ENCODE measurements at places on chromosomes 1 and 21.
A peak's percentile ranks its signal among the peaks of the same experiment; 100 is the strongest.

DNA sequence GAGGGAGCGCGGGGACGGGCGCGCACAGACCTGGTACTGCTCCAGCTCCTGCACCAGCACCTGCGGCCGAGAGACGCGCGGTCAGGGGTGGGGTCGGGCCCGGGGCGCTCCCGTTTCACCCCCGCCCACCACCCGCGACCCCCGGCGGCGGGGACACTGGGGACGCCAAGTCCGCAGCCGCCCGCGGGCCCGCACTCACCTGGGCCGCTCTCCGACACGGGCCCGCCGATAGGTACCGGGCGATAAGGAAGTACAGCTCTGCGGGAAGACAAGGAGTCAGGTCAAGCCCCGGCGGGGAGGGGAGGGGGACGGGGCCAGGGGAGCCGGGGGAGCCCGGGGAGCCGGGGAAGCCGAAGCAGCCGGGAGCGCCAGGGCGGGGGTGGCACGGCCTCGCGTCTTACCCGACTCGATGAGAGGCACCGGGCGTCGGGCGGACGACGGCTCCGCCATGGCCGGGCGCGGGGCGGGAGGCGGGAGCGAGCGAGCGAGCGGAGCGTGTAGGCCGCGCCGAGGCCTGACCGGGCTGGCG, 326 bp downstream of the BRWD1 start:
- peak; percentile 7 for DNase-seq

GRCh38 chr1:186899577-186899976, 70.8 kb downstream of the PLA2G4A start:
- no peak for DNase-seq

DNA sequence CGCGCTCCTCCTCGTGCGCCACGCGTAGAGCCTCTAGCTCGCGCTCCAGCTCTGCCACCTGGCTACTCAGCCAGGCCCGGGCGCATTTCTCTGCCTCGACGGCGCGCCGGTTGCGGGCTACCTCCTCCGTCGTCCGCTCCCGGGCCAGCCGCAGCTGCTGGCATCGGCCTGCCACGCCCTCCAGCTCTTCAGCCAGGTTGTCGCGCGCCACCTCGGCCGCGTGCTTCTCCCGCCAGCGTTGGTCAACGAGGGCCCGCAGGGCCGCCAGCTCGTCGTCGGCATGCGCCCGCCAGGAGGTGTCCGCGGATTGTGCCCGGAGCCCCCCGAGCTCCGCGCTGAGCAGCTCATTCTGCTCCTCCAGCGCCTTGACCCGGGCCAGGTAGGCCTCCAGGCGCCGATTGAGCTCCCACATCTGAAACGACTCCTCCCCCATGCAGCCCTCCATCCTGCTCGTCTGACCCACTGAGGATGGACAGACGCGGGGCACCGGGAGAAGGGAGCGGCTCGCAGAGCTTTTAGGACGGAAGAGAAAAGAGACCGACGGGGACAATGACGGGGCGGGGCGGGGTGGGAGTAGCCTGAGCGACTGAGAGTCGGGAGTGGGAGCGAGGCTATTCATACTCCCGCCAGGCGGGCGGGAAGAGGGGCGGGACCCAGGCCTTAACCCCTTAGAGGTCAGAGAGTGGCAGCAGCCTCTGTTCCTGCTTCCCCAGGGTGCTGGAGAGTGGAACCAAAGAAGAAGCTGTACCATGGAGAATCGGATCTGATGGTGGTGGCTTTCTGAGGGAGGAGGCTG, at the start of gene NES:
Gene NES (minus strand): TSS at position 588 of the 796 bp plus-strand sequence. CDS start 143 bp downstream, at position 445.
- DNase-seq, result peak; percentile 90

GRCh38 chr1:14782741-14783591, 184.5 kb downstream of the KAZN start:
- peak; percentile 31 for DNase-seq

GRCh38 chr21:21915816-21916215, 917.6 kb downstream of the NCAM2 start:
- DNase-seq, result no peak

DNA sequence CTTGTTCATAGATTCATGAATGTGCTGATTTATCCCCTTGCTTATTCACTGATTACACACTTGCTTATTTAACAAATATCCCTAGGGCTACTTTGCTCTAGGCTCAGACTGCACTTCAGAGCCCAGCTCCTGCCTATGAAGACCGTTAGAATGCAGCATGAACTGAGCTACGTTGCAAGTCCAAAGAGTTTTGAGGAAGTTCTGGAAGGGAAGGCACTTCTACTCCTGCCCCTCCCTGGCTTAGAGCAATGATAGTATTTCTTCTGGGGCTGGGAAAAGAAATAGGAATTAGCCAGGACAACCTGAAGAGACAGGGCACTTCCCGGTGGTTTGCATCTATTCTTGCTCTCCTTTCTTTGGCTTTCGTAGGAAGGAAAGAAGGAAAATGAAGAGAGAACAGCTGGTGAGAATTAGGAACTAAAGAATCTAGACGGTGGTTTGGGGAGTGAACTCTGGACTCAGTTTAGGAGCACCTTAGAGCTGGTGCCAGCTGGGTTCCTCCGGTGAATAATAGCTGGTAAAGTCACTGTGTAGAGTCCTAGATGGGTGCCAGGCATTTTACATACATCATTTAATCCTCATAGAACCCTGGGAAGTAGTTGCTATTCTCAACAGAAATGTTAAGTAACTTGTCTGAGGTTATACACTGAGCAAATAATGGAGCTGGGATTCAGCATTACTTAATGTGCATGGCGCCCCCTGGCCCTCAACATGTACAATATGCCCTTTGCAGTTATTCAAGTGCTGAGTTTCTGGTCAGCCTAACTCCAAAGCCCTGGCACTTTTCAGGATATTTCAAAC, 65.9 kb downstream of the NDUFS5 start:
- peak; percentile 81 for DNase-seq

DNA sequence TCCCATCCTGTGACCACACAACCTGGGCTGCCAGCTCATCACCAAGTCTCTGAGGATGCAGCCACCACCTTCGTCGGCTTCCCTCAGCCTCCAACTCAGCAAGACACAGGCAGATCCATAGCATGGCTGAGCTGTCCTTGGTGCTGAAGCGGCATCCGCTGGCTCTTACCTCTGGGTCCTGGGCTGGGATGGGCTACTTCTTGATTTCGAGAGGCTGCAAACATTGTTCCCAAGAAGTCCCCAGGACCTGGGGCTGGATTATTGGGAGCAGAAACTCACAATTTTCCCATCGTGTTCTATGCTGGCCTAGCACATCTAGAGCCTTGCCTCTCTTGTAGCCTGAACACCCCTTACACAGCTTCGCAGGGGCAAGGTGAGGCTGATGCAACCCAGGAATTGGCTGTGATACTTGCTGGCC, 24.9 kb upstream of the C1QA start:
- DNase-seq, result peak; percentile 66

DNA sequence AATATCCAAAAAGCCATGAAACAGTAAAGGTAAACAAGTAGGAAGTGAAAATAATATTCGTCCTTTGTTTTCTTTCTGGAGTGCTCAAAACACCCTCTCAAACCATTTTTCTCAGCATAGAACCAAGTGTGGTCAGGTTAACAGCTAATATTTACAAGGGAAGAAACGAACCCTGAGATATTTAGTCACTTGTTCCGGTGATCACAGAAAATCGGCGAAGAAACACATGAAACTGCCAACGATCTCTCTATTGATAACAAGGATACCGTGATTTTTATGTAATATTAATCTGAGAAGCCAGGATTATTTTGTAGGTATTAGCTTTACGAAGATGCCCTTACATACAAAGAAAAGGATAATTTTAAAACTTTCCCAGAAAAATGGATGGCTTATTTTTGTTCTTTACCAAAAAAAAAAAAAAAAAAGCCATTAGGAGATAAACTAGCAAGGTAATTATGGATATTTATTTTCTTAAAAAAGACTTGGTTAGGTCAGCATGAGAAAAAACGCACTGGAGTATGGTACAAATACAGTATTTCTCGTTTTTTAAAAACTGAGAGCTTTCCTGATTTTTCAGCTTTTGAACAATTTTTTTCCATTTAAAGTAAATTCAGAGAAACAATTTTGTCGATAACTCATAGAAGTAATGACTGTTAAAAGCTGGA, 107.3 kb upstream of the HNRNPU start:
- no peak for DNase-seq

DNA sequence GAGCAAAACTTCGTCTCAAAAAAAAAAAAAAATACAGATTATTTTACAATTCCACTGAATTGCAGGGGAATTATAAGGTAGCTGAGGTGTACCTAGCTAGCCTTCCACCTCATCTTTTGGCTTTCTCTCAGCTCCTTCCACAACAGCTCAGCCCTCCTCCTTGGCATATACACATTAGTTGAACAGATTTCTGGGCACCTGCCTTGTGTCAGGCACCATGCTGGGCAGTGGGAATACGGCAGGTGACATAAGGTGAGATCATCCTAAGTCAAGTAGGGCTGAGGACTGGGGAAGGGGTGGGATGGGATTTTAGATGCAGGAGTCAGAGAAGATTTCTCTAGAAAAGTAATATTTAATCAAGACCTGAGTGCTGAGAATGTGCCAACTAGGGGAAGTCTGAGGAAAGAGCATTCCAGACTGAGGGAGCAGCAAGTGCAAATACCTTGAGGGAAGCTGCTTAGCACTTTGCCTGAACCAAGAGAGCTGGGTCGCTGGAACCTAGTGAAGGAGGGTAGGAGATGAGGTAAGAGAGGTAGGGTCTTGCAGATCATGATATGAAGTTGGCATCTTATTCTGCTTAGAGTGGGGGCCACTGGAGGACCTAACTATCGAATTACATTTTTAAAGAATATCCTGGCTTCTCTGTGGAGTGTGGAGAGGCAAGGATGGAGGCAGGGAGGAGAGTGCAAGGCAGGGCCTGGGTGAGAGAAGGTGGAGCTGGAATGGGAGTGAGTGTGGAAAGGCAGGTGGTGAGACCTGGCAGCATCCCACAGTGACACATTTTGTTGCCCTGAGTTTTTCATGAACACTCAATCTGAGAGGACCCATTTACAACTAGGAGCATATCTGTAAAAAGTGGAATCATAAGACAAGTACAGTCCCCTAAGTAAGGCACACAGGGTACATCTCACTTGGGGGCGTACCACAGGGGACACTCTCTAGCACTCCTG, 28.2 kb downstream of the LAMC2 start:
- no peak for DNase-seq

DNA sequence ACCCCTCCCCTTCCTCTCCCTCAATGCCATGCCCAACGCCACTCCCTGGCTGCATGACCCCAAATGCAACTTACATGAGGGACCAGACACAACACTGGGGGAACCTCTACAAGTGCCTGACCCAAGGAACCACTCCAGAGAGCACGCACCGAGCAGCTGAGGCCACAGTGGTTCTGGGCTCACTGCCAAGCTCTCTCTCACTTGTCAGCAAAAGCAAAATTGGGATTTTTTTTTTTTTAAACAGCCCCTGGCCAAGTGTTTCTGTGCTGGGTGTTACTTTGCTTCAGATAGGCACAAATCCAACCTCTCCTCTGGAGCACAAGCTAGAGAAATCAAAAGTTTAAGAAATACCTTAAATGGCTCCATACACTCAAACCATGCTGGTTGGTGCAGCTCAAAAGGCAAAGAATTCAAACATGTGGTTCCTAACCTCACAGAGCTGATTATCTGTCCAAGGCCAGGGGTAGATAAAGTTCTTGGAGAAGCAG, 363.0 kb downstream of the SETD4 start:
- DNase-seq, result peak; percentile 64

DNA sequence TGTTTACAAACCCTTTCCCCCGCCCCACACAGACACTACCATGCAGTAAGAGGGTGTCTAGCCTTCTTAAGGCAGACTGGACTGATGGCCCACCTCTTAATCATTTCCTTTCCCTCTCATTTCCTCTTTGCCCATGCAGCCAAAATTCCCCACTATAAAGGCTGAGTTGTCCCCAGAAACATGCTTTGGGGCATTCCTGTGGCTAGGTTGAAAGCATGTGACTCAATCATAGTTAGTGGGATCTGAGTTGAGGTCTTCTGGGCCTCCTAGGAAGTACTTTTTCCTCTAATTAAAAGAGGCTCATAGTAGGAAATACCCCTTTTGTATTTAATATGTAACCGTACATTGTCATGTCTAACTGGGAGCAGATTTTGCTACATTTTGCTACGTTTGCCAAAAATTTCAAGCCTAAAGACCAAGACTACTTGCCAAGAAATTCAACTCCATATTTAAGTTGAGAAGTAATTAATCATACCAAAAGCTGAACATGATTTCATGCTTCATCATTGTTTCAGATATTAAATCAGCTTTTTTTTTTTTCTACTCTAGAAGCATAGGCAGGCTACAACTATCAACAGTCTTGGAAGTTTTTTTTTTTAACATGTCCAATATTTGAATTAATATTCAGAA, 174.7 kb downstream of the ADGRL4 start:
- peak; percentile 81 for DNase-seq

- DNase-seq, result no peak
These were observed 127.4 kb upstream of the DEPDC1 start for GRCh38 chr1:68624233-68624632.

GRCh38 chr1:82830690-82831380, 1030.1 kb downstream of the ADGRL2 start:
- DNase-seq, result no peak

DNA sequence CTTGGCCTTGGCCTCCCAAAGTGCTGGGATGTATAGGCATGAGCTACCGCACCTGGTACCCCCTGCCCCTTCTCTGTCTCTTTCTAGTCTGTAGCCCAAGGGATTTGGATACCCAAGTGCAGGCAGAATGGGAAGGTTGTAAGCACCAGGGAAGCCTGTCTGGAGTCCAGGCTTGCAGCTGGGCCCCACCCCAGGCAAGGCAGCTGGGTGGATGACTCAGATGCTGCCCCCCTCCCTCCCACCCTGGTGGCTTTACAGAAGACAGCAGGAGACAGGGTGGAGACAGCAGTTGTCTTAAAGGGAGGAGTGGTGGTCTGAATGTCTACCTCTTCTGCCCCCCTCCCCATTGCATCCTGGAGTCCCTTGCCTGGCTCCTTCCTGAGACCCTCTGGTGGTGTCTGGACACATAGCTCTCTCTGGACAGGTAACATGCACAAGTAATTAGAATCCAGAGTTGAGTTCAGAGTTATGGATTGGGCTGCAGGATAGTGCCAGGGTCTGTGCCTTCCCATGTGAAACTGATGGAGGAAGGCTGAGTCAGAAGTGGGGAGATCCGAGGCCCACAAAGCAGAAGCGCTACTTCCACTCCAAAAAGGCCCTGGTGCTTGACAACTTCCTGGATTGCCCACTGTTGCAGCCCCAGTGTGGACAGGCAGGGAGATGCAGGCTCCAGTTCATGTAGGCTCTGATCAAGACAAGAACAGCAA, 5.1 kb downstream of the LMNA start:
- peak; percentile 84 for DNase-seq

DNA sequence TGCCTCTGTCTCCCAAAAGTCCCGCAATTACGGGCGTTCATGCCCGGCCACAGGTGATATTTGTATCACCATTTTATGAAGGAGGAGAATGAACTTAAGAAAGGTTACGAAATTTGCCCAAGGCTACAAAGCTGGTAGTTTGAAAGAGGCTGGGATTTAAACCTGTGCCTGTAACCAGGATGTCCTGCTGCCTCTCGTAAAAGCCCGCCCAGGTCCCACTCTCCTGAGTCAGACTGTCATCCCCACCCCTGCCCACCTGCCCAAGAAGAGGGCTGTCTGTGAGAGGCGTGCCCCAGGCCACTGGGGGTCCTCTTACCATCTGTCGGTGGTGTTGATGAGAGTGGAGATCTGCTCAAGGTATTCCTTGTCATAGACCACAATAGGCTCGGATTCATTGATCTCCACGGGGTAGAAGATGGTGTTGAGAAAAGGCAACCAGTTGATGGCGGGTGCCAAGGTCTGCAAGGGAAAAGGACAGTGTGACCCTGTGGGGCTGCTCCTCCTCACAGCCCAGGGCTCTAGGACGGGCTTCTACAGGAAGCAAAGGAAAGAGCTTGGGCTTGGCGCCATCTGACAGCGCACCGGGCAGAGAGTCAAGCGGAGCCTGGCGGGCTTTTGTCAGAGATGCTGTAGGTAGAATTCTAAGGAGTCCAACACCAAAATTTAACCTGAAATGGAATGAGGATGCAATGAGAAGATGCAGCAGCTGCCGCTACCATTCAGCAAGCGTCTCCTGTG, 43.2 kb downstream of the ECE1 start:
- no peak for DNase-seq

- no peak for DNase-seq
These were observed 11.7 kb upstream of the ECE1 start for GRCh38 chr1:21301794-21302440.
